ENCODE measurements at places on chromosomes 4 and X.

DNA sequence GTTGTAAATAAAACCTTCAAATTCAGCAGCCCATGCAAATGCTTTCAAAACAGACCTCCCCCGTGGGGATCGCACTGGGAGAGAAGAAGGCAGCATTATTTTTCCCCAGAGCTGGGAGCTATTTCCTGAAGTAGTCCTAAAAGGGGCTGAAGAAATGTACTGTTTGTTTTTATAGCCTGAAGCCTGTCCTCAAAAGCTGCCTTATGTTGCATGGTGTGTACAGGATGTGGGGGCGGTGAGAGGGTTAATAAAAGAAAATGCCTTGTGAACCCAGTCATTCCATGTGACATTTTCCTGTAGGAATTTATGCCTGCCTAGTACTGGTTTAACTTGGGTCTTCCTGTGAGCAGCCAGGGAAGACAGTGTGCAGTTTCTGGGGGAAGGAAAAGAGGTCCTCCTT lies 144.1 kb downstream of the SOWAHB start:
- DNase-seq, result no peak

GRCh38 chr4:182310316-182310715 lies 67.1 kb downstream of the TENM3 start:
- DNase-seq, result no peak

- DNase-seq, result no peak
These were observed 167.8 kb downstream of the AFAP1 start for GRCh38 chr4:7771541-7772507.

- DNase-seq, result no peak
These were observed 167.1 kb downstream of the NSUN7 start for GRCh38 chr4:40916880-40917279.

DNA sequence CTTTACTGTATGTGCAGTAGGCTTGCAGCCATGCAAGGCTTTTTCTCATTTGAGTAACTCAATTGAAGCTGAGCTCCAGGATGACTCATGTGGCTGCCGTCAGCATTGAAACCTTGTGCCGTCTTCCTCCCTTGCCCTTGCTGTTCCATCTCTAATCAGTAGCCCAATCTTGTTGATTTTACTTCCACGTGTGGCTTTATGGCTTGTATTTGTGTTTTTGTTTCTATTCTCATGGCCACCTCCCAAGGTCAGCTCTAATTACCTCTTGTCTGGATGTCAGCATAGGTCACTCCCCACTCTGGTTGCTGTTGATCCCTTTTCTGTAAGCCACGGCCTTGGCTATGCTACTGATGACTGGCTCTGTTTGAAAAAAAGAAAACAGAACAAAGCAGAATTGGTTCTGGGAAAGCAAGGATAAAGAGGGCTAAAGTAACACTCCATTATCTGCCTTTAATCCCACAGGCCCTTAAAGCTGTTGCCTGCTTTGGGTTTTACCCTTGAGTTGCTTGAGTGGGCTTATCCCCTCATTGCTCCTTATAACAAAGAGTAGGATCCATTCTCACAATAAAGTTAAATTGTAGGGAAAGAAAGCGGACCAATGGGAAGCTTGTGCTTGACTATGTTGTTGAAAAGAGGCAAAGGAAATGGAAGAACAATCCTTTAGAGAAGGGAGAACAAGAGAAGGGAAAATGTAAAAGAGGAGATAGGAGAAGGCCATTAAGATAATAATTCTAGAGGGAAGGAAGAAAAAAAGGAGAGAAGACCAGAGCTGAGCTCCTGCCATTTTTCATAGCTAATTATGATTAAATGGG lies 173.9 kb upstream of the PGRMC2 start:
- DNase-seq, result no peak

GRCh38 chr4:80173401-80173800 lies 23.9 kb upstream of the PRDM8 start:
- no peak for DNase-seq

- no peak for DNase-seq
These were observed 42.0 kb upstream of the PROM1 start for GRCh38 chr4:16125571-16126445.

GRCh38 chr4:110198049-110198434 lies 373 bp downstream of the ELOVL6 start:
- no peak for DNase-seq

GRCh38 chr4:181618896-181619295 lies 624.3 kb upstream of the TENM3 start:
- no peak for DNase-seq

DNA sequence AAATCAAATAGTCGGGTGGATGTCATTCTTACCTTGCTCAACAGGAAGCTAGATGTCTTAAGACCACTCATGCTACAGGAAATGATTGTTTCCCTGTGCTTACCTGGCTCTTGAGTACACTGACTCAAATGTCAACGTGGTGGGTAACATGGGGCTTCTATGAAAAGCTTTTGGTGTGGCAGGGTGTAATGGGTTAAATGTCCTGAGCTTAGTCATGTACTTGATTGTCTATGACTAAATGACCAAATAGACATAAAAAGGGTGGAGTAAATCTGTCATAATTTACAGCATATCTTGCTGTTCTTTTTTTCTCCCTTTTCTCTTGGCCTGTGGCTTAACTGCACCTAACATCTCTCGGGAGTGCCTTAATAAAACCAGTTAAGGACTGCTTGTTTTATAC lies 44.9 kb downstream of the CCNG2 start:
- DNase-seq, result no peak

DNA sequence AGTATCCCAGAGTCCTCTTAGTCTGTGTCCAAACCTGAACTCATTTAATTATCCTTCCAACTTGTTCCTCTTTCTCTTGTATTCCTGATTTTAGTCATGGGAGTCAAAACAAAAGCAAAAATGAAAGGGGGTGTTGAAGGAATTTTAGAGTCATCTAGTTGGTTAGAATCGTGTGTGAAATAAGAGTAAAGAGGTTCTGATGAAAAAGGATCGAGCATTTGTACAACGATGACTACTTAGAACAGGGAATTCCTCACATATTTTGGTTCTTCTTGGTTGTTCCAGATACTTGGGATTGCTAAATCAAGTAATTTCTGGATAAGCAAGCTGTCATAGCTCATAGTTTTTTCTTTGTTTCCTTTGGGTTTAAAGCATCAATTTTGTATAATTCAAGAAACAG lies 194.4 kb downstream of the BCOR start:
- DNase-seq, result no peak

- DNase-seq, result no peak
These were observed 491.1 kb upstream of the ADGRL3 start for GRCh38 chr4:60709061-60709460.

Data from cerebellar nuclear complex (tissue), 1 donor.